AG08395 (cell line): ENCODE measurements at places on chromosomes 5 and 9.
A peak's percentile ranks its signal among the peaks of the same experiment; 100 is the strongest.

DNA sequence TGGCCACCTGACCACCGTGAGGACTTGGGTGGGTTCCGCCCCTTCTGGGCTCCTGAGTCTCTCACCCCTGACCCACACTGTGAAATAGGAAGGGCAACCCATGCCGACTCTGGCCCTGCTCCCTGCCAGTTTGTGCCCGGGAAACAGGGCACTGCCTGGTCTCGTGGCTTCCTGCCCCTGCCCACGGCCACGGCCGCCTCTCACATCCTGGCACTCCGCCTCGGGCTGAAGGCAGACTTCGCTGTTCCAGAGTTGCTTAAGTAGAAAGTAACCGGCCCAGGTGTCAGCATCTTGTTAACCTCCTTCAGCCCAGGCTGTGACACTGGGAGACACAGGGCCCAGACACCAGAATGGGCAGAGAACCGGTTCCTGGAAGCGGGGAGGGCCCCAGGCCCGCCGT, 68.7 kb upstream of the RNU6ATAC start:
- DNase-seq = no peak

DNA sequence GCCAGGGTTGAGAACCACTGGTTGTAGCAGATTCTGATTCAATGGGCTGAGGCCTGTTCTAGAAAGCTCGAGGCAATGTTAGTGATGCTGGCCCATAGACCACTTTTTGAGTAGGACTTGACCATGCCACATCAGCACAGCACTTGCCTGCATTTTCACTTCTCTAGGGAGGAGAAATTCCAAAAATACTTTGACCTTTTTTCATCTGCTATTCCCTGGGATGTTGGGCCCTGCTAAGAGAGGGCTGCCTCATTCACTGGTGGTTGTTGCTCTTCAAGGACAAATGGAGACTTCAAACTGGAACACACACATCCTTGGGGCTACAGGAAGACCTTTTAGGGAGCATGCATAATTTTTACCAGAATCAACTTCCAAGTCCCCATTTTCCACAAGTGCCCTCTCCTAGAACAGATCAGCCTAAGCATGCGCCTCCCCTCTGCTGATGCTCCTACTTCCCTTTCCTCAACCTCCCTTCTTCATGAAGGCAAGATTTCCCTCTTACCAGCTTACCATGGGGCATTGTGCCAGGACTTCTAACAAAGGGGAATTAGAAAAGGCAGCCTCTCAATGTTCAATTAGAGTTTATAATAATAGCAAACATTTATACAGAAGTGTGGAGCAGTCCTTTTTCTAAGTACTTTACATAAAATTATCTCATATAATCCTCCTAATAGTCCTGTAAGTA, 12.7 kb upstream of the TGFBI start:
- no peak for DNase-seq

GRCh38 chr9:88477300-88477751, 57.7 kb upstream of the NXNL2 start:
- peak; percentile 91 for DNase-seq

- no peak for DNase-seq
Observed at GRCh38 chr9:27818348-27818747, 245.1 kb upstream of the C9orf72 start.

DNA sequence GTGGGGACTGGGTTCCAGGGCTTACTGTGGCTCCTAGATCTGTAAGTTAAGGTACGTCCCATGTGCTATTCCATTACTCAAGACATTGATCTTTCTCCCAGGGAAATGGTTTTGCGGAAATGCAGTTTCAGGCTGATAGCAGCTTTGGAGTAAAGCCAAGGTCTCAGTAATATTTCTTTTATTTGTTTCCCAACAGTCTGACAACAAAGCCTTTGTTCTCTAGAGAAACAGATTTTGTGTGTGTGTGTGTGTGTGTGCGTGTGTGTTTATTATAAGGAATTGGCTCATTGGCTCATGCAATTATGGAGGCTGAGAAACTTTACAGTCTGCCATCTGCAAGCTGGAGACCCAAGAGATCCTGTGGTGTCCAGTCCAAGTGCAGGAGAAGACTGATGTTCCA, 12.1 kb upstream of the POC5 start:
- DNase-seq = no peak

GRCh38 chr5:89087128-89087527, 204.1 kb upstream of the MEF2C start:
- no peak for DNase-seq

DNA sequence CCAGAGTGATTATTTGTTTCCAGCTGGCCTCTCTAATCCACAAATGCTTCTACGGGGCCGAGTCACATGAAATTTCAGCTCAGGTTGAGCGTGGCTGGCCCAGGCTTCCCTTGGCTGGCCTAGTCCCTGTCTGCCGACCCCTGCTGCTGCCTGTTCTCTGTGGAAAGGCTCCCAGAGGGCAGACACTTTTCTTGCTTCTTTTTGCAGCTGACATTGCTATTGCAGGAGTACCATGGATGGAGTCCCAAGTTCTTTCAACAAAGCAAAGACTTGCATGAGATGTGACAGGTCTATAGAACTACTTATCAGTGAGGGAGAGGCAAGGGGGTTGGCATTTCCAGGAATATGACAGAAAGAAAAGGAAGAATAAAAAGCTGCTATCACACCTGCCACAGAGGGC, 287.4 kb upstream of the ARRDC3 start:
- no peak for DNase-seq
